ENCODE measurements at places on chromosomes 4 and X.

DNA sequence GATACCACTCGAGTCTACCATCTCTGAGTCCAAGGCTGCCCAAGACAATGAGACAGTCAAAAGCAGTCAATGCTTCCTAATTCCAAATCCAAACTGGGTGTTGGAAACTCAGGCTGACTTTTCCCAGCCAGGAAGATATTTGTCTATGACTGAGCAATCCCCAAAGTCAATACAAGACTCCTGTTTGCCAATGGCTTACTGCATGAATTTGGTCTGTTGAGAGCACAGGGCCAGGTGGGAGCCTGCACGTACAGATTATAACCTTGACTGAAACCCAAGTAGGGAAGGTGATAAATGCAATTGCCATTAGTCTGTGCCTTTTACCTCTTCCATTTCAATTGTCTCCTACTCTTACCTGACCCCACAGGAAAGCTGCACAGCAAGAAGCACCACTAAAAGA is 72.6 kb upstream of the PPARGC1A start:
- no peak for DNase-seq

GRCh38 chr4:68183417-68183816 is 53.7 kb upstream of the TMPRSS11F start:
- no peak for DNase-seq

DNA sequence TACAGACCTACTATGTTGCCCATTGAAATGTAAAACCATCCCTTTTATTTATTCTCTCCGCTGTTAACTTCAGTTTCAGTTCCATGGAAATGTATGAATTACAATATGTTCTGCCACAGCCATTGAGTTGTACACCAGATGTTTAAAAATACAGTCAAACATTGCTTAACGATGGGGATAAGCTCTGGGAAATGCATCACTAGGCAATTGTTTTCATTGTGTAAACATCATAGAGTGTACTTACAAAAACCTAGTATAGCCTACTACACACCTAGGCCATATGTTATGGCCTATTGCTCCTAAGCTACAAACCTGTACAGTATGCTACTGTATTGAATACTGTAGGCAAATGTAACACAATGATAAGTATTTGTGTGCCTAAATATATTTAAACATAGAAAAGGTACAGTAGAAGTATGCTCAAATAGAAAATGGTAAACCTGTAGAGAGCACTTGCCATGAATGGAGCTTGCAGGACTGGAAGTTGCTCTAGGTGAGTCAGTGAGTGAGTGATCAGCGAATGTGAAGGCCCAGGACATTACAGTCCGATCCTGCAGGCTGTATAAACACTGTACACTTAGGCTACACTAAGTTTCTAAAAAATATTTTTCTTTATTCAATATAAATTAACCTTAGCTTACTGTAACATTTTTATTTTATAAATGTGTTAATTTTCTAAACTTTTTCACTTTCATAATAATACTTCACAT is 2.7 kb upstream of the PF4V1 start:
- DNase-seq = no peak

DNA sequence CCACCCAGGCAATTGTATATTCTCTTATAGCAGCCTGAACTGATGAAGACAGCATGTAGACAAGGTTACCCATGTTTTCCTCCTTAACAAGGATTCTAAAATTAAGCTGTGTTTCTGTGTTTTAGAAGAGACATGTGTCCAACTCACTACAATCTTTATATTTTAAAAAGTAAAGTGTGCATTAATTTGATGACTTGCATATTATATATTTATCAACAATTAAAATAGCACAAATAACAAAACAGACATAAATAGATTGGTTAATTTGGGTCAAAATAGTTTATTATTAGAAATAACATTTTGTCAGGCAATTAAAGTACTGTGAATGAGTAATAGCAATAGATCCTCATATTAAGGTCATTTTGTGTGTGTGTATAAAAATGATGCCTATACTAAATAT is 357.1 kb downstream of the PDGFC start:
- no peak for DNase-seq

DNA sequence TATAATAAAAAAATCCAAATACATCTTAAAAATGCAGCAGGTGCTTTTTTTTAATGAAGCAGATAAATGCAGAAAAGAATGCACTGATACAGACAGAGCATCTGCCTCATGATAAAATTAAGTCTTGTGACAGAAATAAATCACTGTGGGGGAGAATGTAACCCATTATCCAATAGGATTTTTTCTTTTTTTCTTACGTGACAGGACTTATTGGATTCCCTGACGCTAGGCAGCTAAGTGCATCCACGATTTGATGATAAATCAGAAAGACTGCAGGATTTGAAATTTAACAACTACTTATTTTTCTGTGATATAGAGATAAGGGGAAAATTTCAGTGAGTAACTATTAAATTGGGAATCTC is 110.6 kb upstream of the PPARGC1A start:
- DNase-seq = no peak

DNA sequence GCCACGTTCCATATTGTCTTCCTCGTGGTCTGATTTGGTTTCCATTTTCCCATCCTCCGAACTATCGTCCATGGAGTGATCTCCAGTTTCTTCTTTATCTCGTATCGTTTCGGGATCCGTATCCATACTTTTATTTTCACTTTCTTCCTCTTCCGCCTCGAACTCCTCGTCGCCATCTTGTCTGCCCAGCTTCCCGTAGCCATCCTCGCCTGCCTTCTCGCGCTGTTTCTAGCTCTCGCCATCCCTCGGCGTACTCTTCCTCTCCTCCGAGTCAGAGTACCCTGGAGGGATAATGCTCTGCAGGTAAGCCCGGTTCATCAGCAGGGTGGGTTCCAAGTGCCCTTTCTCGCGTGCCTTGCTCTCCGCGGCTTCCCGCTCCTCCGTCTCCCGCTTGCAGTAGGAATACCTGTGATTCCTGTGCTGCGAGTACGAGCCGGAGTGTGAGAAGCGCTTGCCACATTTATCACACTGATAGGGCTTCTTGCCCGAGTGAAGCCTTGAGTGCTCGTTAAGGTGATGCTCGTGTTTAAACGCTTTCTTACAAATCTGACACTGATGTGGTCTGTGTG is 134.5 kb upstream of the TAPT1 start:
- DNase-seq = no peak

DNA sequence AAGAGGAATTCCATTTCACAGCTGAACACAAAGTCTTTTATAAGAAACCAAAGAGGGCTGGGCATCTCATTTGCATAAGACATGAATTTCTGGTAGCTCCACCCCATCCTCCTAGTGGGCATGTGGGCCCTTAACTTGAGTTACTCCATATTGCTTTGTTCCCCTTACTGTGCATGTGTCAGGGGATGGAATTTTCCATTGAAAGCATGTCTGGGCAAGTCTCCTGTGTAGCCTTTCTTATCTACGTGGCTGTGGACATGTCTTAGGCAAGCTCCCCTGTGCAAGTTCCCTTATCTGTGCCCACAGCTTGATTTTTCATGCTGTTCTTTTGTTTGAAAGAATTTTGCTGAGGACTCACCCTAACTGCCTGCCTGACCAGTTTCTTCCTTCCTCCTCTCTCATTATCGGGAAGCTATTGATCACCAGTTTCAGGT is 123.5 kb upstream of the JADE1 start:
- DNase-seq = peak; percentile 92

GRCh38 chr4:73841243-73841925 is 4.9 kb downstream of the CXCL6 start:
- DNase-seq = no peak

DNA sequence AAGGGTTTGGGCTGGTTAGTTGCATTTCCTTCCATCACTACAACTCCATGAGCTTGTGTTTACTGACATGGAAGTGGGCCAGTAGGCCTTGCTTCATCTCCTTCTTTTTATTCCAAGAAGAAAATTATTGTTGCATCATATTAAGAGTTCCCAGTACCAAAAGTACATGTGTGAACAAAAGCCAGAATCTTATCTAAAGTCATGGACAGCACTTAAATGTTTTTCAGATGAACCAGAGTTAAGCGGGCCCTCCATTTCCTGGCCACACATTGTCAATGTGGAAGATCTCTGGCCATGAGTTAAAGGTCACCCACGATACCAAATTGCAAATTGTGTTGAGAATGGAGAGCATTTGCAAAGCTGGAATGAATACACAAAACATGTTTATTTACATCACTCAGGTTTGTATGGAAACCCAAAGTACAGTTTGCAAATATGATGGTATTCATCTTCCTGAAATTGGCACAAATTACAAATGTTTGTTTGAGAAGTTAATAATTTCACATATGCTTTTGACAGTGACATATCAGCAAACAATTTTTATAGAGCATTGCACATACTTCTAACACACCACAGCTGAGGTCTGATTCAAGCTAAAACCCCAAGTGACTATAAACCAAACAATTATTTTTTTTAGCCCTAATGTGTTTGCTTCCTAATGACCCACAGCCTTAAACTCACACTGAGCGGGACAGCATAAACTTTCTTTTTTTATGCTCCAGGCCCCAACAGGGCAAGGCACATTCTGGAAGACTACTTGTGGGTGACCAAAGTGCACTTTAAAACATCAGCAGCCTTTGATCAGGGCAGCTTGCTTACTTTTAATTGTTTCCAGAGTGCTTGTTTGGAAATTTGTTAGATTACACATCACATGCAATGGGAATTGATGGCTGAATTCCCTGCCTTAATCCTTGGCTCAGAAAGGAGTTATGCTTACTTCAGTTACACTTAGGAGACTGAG is 502.9 kb upstream of the SLIT2 start:
- no peak for DNase-seq

GRCh38 chr4:1563241-1563640 is 120.9 kb downstream of the FAM53A start:
- no peak for DNase-seq

GRCh38 chr4:126544276-126544675 is 1088.5 kb upstream of the INTU start:
- DNase-seq = no peak

- no peak for DNase-seq
Observed at GRCh38 chr4:7243609-7244330, 51.4 kb downstream of the SORCS2 start.

DNA sequence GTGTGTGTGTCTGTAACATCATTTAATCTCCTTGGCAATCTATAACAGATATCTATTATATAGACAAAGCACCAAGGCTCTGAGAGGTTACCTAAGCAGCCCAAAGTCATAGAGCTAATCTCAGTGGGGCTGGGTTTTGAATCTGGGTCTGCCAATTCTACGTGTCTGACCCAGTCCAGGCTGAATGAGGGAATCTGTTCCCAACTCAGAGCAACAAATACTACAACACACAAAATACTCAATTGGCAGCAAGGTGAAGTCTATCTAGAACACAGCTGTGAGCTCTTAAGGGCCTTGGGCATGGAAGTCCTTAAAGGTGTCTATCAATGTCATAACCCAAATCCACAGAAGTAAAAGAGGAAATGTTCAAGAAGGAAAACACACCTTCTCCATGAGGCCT is 47.5 kb upstream of the NAP1L5 start:
- no peak for DNase-seq

DNA sequence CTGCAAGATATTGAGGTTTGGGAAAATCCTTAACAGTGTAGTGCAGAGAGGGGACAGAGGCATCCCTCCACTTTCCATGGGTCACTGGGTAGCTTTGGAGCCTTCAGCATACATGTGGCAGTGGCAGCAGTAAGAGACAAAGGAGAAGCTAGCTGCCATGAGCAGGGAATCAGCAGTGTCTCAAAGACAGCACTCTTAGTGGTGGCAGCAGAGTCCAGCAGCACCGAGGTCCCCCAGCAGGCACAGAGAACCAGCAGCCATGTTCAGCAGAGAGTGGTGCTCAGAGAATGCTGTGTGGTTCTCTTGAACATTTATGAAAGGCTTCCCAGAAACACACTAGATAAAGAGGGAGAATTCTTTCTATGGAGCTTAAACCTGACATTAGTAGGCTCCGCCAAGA is 308.5 kb downstream of the CENPC start:
- DNase-seq = no peak

GRCh38 chr4:182144626-182145333 is 98.4 kb upstream of the TENM3 start:
- no peak for DNase-seq

GRCh38 chrX:41265615-41266014 is 68.3 kb upstream of the DDX3X start:
- DNase-seq = peak; percentile 23

GRCh38 chrX:46961097-46961496 is 48.9 kb downstream of the JADE3 start:
- no peak for DNase-seq

GRCh38 chr4:1512738-1513660 is 106.8 kb upstream of the NKX1-1 start:
- peak; percentile 71 for DNase-seq

DNA sequence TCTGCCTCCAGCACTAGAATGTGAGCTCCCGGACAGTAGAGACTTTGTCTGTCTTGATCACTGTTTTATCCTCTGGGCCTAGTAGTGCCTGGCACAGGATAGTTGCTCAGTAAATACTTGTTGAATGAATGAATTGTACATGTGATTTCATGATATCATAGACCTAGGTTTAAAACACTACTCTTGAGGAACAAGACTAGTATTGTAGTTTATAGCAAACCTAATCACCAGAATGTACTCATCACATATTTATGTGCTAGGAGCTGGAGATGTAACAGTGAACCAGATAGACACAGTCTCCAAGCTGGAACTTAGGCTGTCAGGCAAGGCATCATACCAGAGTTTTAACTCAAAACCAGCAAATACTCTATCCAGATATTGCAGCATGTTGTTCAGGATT is 23.5 kb downstream of the GAB3 start:
- no peak for DNase-seq

GRCh38 chrX:41684138-41684537 is 4.6 kb upstream of the GPR34 start:
- DNase-seq = no peak

GRCh38 chr4:75172551-75172950 is 239.6 kb downstream of the PARM1 start:
- no peak for DNase-seq

GRCh38 chrX:38937400-38937799 is 136.1 kb downstream of the MID1IP1 start:
- DNase-seq = no peak

DNA sequence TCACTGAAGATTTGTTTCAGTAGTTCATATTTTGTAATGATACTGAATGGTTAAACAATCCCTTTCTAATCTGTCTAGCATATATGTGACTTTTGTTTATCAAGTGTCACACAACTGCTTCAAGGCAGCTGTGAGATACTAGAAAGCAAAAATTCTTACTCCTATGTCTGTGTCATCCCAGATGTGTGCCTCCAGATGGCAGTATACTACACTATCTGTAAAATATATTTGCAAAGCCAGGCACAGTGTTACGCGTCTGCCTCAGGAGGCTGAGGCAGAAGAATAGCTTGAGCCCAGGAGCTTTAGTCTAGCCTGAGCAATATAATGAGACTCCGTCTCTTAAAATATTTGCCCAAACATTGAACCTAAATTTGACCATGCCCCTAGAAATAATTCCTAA is 4.0 kb downstream of the NUDT10 start:
- peak; percentile 65 for DNase-seq

All from hematopoietic multipotent progenitor cell treated with erythropoietin and hydrocortisone succinate and interleukin-3 and kit ligand, for 6 days (in vitro differentiated cells).